ENCODE measurements at places on chromosomes 3 and 15.
A peak's percentile ranks its signal among the peaks of the same experiment; 100 is the strongest.

GRCh38 chr3:141894524-141895176 is 18.2 kb downstream of the ATP1B3 start:
- no peak for DNase-seq

DNA sequence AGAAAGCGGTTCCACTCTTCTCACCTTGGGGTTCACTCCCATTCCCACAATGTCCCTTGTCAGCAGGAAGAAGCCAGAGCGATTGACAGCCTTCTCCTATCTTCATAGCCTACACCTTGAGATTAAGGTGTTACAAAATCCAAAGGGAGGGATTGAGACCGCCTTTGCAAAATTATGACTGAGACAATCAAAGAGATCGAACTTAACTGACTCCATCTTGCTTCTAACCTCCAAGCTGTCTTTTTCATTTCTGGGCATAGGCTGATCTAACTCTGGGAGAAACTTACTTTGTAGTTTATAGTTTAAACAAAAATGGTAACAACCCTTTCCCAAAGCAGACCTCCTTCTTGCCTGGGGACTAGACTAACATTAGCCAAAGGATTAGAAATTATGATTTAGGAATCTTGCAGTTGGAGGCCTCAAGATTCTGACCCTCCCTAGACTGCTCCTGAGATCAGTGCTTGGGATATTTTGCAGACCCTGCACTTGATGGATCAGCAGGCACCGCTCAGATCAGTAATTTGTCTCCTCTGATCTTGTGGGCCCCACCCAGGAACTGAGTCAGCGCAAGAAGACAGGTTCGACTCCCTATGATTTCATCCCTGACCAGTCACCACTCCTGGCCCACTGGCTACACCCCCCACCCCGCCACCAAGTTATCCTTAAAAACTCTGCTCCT is 40.0 kb downstream of the PAQR5 start:
- DNase-seq, result no peak

GRCh38 chr15:74265046-74265639 is 29.0 kb downstream of the CCDC33 start:
- peak; percentile 71 for DNase-seq

DNA sequence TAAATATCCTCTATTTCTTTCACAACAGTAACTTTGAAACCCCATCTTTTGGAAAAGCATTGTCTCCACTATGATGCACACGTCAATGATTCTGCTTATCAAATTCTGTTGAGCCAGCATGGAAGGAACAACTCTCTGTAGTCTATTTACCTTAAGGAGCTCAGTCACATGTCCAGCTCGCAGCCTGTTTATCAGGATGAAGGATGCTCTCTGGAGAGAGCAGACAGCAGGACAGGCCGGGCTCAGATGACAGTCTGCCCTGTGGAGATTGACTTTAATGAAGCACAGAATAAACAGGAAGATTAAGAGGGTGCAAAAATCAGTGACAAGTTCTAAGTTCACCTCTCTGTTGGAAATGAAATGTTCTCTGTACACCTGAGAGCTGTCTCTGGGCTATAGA is 30.6 kb upstream of the MNS1 start:
- DNase-seq, result no peak

GRCh38 chr3:165538166-165538565 is 299.1 kb downstream of the BCHE start:
- no peak for DNase-seq

- DNase-seq, result no peak
Observed at GRCh38 chr3:17942856-17943255, 200.4 kb upstream of the TBC1D5 start.

DNA sequence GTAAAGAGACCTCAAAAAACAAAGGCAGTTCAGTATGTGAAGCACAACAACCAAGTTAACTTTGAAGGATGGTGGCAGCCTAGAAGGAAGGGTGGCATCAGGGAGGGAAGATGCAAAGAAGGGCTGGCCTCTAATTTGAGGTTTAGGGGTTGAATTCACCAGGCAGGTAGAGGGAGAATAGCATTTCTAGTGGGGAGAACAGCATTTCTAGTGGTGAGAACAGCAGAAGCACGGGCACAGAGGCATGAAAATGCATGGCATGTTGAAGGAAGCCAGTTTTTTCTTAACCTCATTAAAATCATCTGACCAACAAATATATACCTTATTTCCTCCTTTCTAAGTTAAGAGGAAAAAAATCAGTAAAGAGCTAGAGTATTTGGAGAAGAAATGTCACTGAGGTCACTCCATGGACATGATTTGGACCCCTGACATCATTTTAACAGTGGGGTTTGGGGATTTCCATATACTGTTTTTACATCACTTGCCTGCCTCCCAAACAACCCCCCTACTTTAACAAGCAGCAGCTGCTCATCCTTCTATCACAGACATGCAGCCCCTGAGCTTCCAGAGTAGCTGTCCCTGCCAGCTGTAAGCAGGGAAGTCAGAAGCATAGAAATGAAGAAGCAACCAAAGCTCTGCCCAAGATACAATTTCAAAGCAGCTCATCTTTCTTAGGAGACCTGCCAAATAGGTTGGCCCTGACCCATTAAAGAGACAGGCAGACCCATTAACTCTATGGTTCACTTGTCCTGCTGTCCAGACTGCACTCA is 2.4 kb upstream of the POPDC2 start:
- DNase-seq, result no peak

DNA sequence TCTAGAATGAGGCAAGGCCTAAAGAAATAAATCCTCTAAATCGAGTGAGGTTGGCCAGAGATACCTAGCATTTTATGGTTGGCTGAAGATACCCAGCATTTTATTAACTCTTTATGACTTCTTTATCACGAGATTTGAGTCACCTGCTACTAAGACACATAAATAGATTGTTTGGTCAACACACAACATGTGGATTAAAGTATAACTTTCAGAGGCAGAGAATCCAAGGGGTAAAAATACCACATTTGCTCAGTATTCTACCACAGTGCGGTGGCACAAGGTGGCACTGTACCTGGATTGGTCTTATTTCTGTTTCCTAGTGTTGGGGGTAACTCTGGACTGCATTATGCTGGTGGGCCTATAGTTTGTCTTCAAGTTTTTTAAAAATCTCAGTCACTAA is 27.0 kb upstream of the VILL start:
- no peak for DNase-seq

- DNase-seq, result no peak
Observed at GRCh38 chr3:122104515-122105194, 49.5 kb downstream of the CD86 start.

GRCh38 chr3:126621627-126622345 is 33.1 kb downstream of the TXNRD3 start:
- no peak for DNase-seq

GRCh38 chr3:175969456-175969855 is 1110.3 kb downstream of the NAALADL2 start:
- no peak for DNase-seq

DNA sequence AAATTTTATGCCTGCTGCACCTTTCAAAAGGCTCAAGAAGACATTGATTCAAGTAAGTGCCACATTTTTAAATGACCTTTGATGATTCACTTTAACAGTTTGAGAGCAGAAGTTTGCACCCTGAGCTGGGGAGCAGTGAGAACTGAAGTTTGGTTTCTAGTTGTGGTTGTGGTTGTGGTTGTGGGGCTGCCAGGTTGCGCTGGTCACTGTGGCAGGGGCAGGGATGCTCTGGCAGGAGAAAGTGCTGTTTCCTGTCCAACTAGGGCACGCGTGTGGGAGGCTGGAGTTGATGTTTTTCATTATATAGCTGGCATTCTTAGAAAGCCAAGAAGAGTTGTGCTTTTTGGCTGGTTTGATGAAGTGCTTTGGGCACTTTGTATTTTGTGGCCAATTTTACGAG is 339.7 kb upstream of the NR2F2 start:
- no peak for DNase-seq

DNA sequence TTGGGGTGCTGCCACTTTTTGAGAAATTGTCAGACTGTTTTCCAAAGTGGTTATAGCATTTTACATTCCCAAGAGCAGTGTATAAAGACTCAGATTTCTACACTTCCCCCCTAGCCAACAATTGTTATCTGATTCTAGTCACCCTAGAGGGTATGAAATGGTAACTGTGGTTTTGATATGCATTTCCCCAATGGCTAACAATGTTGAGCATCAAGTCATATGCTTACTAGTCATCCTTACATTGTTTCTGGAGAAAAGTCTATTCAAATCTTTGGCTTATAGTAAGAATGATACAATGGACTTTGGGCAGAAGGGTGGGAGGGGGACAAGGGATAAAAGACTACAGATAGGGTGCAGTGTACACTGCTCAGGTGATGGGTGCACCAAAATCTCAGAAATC is 73.3 kb downstream of the CSNK1G1 start:
- no peak for DNase-seq

- no peak for DNase-seq
Observed at GRCh38 chr3:155242342-155242741, 51.1 kb downstream of the STRIT1 start.

- DNase-seq, result no peak
Observed at GRCh38 chr3:187567661-187568121, 102.5 kb downstream of the SST start.
